ENCODE measurements at places on chromosomes 2 and 18.

DNA sequence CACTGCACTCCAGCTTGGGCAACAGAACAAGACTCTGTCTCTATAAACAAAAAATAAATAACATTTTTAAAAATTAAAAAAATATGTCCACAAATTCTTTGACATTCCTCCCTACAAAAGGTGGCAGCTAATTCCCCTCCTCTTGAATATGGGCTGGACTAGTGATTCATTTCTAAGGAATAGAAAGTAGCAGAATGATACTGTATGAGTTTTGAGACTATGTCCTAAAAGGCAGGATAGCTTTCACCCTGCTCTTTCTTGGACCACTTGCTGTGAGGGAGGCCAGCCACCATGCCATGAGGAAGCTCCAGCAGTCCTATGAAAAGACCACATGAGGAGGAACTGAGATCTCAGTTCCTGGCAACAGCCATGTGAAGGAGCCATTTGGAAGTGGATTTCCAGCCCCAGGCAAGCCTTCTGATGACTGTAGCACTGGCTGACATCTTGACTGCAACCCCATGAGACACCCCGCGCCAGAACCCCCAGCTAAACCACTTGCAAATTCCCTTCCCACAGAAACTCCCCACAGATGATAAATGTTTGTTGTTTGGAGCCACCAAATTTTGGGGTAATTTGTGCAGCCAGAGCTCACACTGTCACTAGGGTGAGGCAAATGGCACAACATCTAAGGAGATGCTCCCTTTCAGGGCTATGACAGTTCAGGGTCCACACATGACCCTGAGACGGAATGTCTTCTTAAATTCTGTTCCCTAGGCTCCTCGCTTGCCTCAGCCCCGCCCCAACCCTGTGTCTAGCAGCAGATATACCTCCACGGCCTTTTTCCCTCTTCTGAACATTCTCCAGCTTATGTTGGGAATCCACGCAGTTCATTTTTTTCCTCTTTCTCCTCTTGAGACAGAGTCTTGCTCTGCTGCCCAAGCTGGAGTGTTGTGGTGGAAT is 17.1 kb upstream of the ATOH8 start:
- peak; percentile 76 for DNase-seq

DNA sequence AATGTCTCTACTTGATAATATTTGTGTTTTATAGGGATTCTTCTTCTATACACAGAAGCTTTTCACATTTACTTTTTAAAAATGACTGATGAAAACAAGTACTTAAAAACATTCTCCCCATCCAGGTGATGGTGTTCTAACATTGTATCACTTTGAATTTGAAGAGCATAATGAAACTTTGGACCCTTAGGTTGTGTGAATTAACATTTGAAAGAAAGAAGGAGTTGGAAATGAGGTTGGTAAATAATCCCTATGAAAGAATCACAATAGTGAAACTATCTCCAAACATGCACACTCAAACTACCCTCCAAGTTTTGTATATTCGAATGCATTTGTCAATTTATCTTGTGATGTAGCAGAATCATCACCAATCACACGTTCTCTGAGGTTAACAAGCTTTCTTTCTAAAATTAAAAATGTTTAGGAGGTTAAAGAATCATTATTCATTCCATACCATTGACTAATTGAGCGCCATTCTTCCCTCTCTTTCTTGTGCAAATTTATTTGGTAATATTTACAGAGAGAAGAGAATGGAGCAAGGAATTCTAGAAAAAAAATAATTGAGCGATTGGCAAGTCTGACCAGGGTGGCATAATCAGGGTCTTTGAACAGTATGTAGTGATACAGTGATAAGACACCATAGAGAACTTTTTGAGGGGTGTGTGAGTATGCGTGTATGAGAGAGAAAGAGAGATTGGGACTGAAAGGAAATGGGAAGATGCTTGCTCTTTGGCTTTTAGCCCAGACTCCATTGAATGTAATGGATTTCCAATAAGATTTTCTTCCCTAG is 260.0 kb upstream of the NRXN1 start:
- DNase-seq = no peak

- DNase-seq = no peak
These were observed 19.7 kb upstream of the ASNSD1 start for GRCh38 chr2:189641590-189641989.

- no peak for DNase-seq
These were observed 349.0 kb downstream of the TXNL1 start for GRCh38 chr18:56289381-56289780.

DNA sequence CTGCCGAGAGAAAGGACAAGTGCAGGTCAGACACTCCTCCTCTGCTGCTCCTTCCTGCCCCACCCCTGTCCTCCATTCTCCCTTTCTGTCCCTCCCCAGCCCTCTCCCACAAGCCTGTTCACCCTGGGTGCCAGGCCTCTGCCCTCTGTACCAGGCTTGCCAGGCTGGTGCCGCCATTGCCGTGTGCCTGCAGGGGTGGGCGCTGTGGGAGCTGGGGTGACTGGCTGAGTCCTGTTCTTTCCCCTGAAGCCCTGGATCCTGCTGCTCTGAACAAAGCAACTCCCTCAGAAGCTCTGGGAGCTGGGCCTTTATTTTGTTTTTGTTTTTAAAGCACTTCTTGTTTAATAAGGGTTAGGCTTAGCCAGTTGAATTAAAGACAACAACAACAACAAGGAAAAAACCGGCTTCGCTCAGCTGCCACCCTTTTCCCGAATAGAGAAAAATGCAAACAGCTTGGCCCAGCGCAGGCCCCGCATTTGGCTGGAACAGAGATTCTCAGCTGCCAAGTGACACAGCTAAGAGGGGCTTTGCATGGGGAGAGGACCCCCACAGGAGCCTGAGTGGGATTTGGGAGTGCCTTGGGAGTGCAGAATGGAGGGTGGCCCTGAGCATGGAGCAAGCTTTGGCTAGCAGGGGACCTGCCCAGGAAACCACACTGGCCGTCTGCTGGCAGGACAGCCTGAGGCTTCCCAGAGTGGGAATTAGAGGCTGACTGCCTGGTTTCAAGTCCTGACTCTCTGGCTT is 9.1 kb downstream of the PCARE start:
- no peak for DNase-seq

DNA sequence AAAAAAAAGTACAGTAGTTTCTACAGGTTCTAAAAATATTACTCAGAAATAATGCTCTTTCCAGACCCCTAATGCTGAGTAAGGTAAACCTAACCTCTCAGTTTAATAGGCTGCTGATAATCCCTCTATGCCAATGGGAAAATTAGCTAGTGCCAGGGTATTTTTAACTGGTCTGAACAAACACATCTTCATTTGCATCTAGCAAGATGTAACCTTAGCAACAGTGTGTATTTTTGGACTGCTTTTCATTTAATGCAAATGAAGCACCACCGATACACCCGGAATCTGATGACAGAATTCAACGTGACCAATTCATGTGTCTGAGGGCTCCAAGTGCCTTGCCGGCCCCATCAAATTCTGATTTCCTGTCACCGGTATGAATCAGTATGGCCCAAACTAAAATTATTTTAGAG is 47.4 kb upstream of the CYRIA start:
- no peak for DNase-seq

DNA sequence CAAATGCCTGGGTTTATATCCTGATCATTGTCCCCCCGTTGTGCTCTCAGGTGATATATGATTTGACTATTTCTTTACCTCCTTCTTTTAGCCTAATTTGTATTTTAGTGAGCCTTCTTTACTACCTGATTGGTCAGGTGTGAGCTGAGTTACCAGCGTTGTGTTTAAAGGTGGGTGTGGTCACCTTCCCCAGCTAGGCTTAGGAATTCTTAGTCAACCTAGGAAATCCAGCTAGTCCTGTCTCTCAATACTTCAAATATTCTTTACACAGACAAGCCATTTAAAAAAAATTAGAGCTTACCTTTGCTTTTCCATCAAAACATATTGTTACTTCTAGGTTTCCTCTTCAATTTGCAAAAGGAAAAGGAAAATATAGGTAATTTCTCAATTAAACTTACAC is 30.2 kb downstream of the KYNU start:
- DNase-seq = no peak

DNA sequence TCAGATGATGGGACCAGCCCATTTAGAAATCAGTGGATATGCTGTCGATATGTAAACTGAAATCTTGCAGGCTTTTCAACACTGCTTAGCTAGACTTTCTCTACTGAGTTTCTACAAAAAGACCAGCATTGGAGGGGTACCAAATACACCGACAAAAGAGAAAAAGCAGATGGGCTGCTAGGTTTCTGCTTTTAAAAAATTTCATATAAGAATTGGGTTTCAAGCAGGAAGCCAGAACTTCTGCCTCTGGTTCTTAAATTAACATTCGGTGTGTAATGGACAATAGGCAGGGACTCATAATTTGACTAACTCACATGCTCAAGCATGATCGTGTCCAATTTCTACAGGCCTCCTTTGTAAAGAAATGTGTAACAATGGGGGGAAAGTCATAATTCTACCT is 3.1 kb downstream of the ARL4C start:
- DNase-seq = no peak

DNA sequence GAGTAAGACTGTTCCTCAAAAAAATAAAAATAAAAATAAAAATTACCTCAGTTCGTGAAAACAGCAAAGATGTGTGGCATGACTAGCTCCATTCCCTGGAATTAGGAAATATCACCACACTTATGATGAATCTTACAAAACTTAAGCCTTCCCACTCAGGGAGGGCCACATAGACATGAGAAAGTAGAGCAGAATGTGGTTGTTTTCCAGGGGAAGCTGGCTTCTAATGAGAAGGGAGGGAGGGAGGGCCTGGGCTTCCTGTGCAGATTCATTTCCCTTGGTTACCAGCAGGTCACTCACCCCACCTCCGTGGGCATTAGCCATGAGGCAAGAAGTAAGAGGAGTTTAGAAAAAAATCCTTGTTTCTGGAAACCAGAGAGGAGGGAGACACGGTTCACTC is 95.9 kb upstream of the RMDN2 start:
- no peak for DNase-seq

DNA sequence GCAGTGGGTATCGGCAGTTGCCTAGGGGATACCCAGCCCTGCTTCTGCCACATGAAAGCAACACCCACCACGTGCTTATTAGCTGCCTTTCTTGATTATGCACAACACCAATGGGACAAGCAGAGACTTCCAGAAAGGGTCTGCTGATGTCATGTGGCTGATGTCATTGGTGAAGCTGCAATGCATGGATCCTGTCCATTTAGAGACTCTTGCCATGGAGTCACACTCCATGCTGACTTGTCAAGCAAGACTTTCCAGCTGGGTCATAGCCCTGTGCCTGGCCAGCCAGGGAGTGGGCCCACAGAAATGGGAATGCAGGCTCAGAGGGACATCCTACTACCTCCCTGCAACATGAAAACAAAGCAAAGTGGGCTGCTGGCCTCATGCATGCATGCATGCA is 81.8 kb downstream of the VAPA start:
- DNase-seq = no peak

GRCh38 chr2:143258126-143258892 is 129.1 kb downstream of the ARHGAP15 start:
- no peak for DNase-seq

DNA sequence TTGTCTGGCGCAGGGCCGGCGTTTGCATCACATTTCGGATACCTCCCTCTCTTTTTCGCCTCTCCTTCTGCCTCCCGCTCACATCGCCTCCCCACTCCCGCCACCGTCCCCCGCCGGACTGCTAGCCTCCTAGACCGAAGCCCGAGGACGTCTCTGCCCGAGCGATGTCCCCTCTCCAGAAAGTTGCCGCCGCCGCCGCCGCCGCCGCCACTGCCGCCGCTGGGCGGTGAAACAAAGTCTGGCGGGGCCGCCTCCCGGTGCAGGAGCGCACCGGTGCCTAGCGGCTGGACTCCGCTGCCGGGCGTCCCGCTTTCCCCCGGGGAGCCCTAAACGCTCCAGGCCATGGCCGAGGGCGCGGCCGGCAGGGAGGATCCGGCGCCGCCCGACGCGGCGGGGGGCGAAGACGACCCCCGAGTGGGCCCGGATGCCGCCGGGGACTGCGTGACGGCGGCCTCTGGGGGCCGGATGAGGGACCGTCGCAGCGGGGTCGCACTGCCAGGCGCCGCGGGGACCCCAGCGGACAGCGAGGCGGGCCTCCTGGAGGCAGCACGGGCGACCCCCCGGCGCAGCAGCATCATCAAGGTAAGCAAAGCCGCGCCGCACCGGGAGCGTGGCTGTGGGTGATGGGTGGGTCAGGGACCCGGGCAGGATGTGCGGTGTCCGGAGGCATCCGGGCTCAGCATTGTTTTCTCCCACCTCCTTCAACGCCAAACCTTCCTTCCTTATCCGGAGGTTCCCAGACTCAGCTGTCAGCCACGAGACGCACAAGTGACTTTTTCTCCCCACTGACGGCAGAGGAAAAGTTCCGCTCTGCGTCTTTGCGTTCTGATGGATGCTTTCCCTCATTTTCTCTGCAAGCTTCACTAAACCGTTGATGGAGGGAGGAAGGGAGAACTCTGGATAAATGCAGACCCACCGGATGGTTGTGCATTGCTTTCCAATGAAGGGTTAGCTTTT is 643 bp downstream of the PLCL1 start:
- peak; percentile 79 for DNase-seq

- no peak for DNase-seq
These were observed 757.7 kb upstream of the ID2 start for GRCh38 chr2:7924023-7924762.

GRCh38 chr2:31107591-31108300 is 30.5 kb downstream of the GALNT14 start:
- no peak for DNase-seq

- no peak for DNase-seq
These were observed 62.4 kb downstream of the DGKD start for GRCh38 chr2:233416706-233417105.

- DNase-seq = no peak
These were observed 139.2 kb downstream of the INHBB start for GRCh38 chr2:120485096-120485495.

DNA sequence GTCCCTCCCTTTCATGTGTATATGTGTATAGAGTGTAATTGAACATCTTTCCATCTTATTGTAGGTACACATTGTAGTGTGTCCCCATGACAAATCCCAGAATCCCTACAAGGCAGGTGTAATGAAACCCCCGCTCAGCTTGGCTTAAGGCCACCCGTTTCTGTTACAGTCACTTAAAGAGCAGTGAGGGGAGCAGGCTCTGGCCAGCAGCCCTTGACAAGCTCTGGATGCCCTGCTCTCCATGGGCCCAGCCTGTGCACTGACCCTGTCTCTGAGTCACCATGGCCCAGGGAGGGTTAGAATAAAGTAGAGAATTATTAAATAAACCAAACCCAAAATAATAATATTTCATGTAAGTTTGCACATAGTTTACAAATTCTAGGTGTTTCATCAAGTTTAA is 17.2 kb upstream of the MAL start:
- peak; percentile 54 for DNase-seq

- DNase-seq = no peak
These were observed 2.2 kb upstream of the CAD start for GRCh38 chr2:27214941-27215340.
